Lower leg skin (tissue), 4 donors: ENCODE measurements at places on chromosomes 3 and 15.
A peak's percentile ranks its signal among the peaks of the same experiment; 100 is the strongest.

GRCh38 chr3:89113893-89114840 is 6.7 kb downstream of the EPHA3 start:
- DNase-seq = peak; percentile 87

GRCh38 chr3:186517218-186517617 is 27.0 kb downstream of the CRYGS start:
- no peak for DNase-seq

DNA sequence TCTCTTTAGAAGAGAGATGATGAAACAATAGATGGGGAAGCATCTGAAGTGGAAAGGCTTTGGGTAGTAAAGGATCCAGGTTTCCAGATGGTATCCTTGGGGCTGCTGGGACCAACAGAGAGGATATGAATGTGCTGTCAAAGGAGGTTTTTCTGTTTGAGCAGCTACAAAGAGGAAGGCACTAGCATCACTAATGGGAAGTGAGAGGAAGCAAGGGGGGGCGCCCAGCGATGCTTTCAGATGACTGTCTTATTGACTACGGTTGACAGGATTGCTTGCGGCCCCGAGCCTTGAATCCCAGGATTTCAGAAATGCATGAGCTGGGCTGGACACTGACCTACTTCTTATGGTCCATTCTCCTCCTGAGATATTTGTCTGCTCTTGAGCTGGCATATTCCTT is 103.8 kb upstream of the GALNT15 start:
- DNase-seq = no peak

- peak; percentile 39 for DNase-seq
Measured at GRCh38 chr3:9957214-9957613, 5.0 kb upstream of the PRRT3 start.

- no peak for DNase-seq
Measured at GRCh38 chr15:71874245-71874644, 63.9 kb downstream of the NR2E3 start.

GRCh38 chr3:177396733-177397132 is 199.5 kb upstream of the TBL1XR1 start:
- no peak for DNase-seq

DNA sequence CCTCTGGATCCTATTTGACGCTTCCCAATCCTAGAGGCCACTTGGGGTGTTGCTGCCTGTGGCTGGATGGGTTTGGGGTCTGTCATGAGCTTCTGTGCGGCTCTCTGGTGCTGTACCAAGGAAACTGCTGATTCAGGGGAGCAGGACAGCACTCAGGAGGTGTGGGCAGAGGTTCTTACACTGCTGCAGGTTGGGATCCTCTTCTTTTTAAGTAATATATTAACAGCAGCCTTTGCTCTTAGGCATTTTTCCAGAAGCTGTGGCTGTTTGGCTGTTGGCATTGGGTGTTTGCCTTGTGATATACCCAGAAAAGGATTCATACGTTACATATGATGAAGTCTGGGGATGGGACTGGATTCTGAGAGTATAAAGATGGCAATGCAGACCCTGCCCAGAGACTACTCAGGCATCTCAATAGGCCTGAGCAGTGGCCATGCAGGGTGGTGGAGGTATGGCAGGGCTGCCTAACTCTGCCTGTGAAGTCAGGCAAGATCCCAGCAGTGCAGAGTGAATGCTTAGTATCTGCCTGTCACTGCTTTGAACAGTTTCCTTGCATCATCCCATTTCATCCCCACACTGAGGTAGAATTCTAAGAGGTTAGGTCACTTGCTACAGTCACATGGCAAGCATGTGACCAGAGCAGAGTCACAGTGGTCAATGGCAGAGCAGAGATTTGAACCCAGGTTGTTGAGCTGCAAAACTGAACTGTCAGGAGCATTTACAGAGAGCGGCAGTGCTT is 3.9 kb downstream of the ABHD6 start:
- DNase-seq = no peak

- no peak for DNase-seq
Measured at GRCh38 chr3:129112308-129113052, 9.1 kb downstream of the RAB43 start.

- DNase-seq = no peak
Measured at GRCh38 chr3:147921051-147921450, 511.9 kb downstream of the ZIC1 start.

- DNase-seq = no peak
Measured at GRCh38 chr3:87287011-87287410, 10.6 kb upstream of the POU1F1 start.

DNA sequence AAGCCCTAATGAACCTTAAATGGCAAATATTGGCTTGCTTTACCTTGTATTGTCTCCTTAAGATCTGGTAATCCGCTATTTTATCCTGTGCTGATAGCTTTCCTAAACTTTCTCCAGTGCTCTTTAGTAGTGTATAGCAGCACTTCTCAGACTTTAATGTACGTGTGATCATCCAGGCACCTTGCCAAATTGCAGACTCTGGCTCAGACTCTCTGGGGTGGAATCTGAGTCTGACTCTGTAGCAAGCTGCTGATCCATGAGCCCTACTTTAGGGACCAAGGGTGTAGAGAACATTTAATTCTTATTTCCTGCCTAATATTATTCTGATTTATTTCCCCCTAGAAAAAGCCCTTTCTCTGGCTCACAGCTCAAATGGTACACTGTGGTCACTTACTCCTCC is 518.8 kb upstream of the ZNF385D start:
- no peak for DNase-seq

GRCh38 chr15:31292391-31293015 is 34.1 kb upstream of the KLF13 start:
- no peak for DNase-seq

DNA sequence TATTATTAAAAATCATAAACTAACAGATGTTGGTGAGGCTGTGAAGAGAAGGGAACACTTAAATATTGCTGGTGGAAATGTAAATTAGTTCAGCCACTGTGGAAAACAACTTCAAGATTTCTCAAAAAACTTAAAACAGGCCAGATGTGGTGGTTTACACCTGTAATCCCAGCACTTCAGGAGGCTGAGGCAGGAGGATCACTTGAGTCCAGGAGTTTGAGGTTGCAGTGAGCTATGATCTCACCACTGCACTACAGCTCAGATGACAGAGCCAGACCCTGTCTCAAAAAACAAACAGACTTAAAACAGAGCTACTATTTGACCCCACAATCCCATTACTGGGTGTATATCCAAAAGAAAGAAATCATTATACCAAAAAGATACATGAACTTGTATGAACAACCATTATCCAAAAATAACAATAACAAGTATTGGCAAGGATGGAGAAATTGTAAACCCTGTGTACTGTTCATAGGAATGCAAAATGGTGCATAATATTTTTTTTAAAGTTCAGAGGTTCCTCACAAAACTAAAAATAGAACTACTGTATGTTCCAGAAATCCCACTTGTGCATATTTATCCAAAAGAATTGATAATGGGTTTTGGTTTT is 25.5 kb downstream of the ZNF148 start:
- no peak for DNase-seq
